Activated T-helper 1 cell treated with anti-CD3 and anti-CD28 coated beads, Interleukin-12 subunit alpha, Interleukin-12 subunit beta, Interleukin-2, Interleukin-4 antibody, amounts not matched to agents 30 ng/mL and 10 ng/mL and 1 ng/mL, durations not matched to agents 14 hours and 24 hours and 36 hours (primary cell): ENCODE measurements at places on chromosomes 7 and 10.

- DNase-seq: no peak
- no peaks in the 10 kb centered on the region for H3K36me3 ChIP-seq
- no peaks in the 10 kb centered on the region for H3K27me3 ChIP-seq
- no peak overlapping the region for H3K4me3 ChIP-seq
Observed at GRCh38 chr10:53898532-53898931, 902.5 kb downstream of the PCDH15 start.

GRCh38 chr10:17984056-17984455 lies 32.3 kb downstream of the SLC39A12 start:
- H3K27ac ChIP-seq: no peak overlapping the region
- DNase-seq: no peak
- H3K36me3 ChIP-seq: no peaks in the 10 kb centered on the region
- no peaks in the 10 kb centered on the region for H3K27me3 ChIP-seq
- no peak overlapping the region for H3K4me3 ChIP-seq

GRCh38 chr7:96833676-96834453 lies 124.2 kb upstream of the SEM1 start:
- H3K27ac ChIP-seq: no peak overlapping the region
- H3K27me3 ChIP-seq: peaks cover 26% of the 10 kb centered on the region
- H3K4me1 ChIP-seq: peaks cover 15% of the 10 kb centered on the region
- no peak for DNase-seq

GRCh38 chr7:83921941-83922607 lies 272.5 kb downstream of the SEMA3A start:
- no peak for DNase-seq
- no peaks in the 10 kb centered on the region for H3K4me1 ChIP-seq
- no peaks in the 10 kb centered on the region for H3K36me3 ChIP-seq
- no peak overlapping the region for H3K4me3 ChIP-seq
- no peak overlapping the region for H3K27ac ChIP-seq
- no peaks in the 10 kb centered on the region for H3K27me3 ChIP-seq

DNA sequence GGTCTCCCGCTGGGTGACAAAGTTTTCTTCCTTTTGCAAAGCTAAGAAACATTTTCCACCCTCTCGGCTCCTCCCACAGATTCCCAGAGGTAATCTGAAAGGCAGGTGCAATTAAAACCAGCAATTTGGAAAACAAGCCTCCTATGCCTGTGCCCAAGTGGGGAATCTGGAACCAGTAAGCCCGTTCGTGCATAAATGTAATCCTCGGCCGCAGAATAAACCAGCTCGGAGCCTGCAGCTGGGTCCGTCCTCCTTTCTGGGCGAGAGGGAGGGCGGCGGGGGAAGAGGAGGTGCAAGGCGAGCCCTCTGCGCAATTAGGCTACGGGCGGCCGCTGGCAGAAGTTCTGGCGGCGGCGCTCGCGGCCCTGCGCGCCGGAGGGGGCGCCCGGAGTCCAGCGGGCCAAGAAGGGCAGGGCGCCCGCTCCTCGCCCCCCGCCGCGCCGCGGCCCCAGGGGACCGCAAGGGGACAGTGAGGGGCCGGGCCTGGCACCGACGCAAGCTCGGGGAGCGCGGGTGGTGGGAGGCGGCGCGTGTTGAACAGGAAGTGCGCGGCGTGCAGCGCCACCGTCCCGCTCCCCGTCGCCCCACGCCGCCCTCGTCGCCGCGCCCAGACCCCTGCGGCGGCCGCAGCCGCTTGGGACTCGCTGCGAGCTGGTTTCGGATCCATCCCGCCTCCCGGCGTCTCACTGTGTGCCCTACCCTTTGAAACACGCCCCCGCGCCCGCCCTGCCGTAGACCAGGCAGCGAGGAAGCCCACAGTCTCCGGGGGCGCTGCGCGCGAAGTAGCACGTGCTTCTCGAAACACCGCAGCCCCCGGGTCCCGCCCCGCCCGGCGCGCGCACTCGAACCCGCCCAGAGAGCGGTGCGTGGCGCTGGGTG lies at the start of gene PRKAG2:
Gene PRKAG2 (minus strand): TSS at position 217 of the 879 bp plus-strand sequence. CDS start 495 bp downstream, outside the sequence.
- peaks cover 37% of the 10 kb centered on the region for H3K27me3 ChIP-seq
- no peaks in the 10 kb centered on the region for H3K36me3 ChIP-seq
- peaks cover 6% of the 10 kb centered on the region for H3K4me1 ChIP-seq

GRCh38 chr10:14391342-14391741 lies 60.6 kb upstream of the FRMD4A start:
- no peak overlapping the region for H3K4me3 ChIP-seq
- H3K36me3 ChIP-seq: no peaks in the 10 kb centered on the region
- no peak overlapping the region for H3K27ac ChIP-seq
- peaks cover 43% of the 10 kb centered on the region for H3K27me3 ChIP-seq
- peaks cover 21% of the 10 kb centered on the region for H3K4me1 ChIP-seq
- DNase-seq: no peak

- H3K27ac ChIP-seq: no peak overlapping the region
- no peaks in the 10 kb centered on the region for H3K36me3 ChIP-seq
- no peak overlapping the region for H3K4me3 ChIP-seq
- H3K27me3 ChIP-seq: peaks cover 10% of the 10 kb centered on the region
Observed at GRCh38 chr7:116439841-116440549, 59.5 kb upstream of the CAV2 start.

DNA sequence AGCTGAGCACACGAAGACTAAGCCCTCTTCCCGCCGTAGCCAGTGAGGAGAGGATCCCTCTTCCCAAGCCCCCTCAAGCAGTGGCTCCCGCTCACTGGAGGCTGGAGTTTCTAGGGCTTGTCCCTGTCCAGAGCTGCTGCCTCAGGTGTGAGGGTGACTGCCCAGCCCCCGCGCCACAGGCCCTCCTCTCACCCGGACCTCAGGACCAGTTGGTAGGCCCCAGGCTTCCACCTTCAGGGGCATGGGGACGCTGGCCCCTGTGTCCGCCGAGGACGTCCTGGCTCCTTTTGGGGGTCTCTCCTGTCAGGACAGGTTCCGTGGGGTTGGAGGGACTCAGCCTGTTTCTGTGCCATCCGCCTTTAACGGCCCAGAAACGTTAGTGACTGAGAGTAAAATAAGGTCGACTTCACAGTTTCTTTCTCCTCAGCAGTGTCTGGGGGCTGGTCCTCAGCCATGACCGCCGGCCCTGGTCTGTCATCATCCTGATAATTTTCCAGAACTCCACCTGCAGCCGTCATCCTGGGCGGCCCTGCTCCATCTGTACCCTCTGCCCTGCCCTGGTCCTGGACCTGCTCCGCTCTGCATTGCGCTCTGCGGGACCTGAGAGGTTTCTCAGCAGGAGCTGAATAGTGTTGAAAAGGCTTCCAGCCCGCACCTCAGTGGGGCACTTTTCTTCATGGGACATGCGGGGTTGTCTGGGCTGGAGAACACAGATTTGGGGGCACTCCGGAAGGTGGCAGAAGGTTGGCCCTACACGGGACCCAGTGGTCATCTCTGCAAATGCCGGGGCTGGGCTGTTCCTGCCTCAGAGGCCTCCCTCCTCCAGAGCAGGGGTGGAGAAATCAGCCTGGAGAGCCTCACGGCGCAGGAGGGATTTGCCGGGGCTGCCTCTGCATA lies 36.0 kb upstream of the FAM20C start:
- no peak overlapping the region for H3K4me3 ChIP-seq
- no peaks in the 10 kb centered on the region for H3K4me1 ChIP-seq
- no peak for DNase-seq
- no peak overlapping the region for H3K27ac ChIP-seq
- H3K27me3 ChIP-seq: peaks cover 1% of the 10 kb centered on the region
- H3K36me3 ChIP-seq: no peaks in the 10 kb centered on the region

DNA sequence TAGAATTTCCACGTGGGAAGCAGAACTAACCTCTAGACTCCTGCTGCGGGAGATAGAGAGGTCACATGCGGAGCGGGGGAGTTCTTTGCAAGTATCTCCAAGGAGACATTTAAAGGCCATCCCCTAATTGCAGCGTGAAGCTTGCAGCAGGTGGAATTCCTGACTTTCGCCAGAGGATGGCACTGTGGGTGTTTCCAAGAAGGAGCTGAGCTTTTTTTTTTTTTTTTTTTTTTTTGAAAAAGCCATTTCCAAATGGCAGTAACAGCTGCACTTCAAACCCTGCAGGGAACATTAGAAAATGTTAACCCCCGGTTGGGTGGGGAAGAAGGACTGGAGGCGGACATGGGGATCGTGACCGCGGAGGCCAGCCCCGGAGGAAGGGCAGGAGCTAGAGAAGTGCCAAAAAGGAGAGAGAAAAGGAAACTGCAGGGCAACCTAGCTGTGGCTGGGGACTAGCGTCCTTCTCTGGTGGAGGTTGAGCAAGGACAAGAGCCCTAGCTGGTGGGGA lies 487.7 kb downstream of the TYW1 start:
- DNase-seq: no peak
- H3K27me3 ChIP-seq: no peaks in the 10 kb centered on the region
- H3K36me3 ChIP-seq: no peaks in the 10 kb centered on the region
- no peak overlapping the region for H3K4me3 ChIP-seq
- no peaks in the 10 kb centered on the region for H3K4me1 ChIP-seq

- no peak overlapping the region for H3K4me3 ChIP-seq
- peaks cover 7% of the 10 kb centered on the region for H3K27me3 ChIP-seq
- DNase-seq: no peak
Observed at GRCh38 chr10:5647507-5648240, 18.7 kb downstream of the ASB13 start.

GRCh38 chr7:151322906-151323305 lies 18.7 kb upstream of the NUB1 start:
- H3K27me3 ChIP-seq: peaks cover 17% of the 10 kb centered on the region
- H3K36me3 ChIP-seq: peaks cover 5% of the 10 kb centered on the region
- no peaks in the 10 kb centered on the region for H3K4me1 ChIP-seq
- H3K4me3 ChIP-seq: no peak overlapping the region

- H3K4me3 ChIP-seq: peak within 1 kb of the TSS; percentile 87
- H3K27me3 ChIP-seq: no peaks in the 10 kb centered on the region
- H3K4me1 ChIP-seq: peaks cover 20% of the 10 kb centered on the region
Observed at GRCh38 chr10:73110345-73110849, at the start of gene NUDT13. Gene NUDT13 (plus strand): TSS chr10:73110455. CDS start chr10:73114366, 3,911 bp downstream.

DNA sequence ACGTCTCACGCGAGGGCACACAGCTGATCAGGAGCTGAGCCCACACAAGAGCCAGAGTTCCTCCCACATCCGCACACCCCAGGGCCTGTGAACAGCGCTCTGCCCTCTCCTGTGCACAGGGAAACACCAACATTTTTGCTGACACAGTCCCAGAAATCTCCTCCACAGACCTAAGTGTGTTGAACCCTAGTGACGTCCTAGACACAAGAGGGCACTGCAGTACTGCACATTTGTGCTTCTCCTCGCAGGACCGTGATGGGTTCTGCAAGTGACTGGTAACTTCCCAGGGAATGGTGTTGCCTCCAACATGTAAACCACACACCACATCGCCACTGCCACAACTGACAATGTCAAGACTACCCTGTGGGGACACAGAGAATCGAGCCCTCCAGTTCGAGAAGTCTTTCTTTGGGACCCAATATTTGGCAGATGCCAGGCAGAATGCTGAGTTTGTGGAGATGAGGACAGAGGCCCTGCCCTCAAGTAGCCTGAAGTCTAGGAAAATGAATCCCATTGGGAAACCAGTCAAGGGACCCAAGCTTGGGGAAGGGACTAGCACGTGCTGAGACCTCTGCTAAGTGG lies 170.3 kb downstream of the PAXIP1 start:
- no peaks in the 10 kb centered on the region for H3K4me1 ChIP-seq
- DNase-seq: no peak
- no peak overlapping the region for H3K27ac ChIP-seq

- DNase-seq: no peak
- H3K4me3 ChIP-seq: no peak overlapping the region
- H3K27ac ChIP-seq: no peak overlapping the region
- no peaks in the 10 kb centered on the region for H3K36me3 ChIP-seq
- no peaks in the 10 kb centered on the region for H3K4me1 ChIP-seq
Observed at GRCh38 chr7:29623973-29624372, 60.3 kb downstream of the PRR15 start.

- no peak overlapping the region for H3K27ac ChIP-seq
- H3K27me3 ChIP-seq: no peaks in the 10 kb centered on the region
- H3K4me1 ChIP-seq: no peaks in the 10 kb centered on the region
Observed at GRCh38 chr10:121079226-121079625, 228.1 kb downstream of the WDR11 start.

GRCh38 chr7:142784716-142785115 lies 13.9 kb downstream of the PRSS2 start:
- no peak for DNase-seq
- H3K27ac ChIP-seq: peak overlapping the region; percentile 95
- H3K36me3 ChIP-seq: peaks cover 24% of the 10 kb centered on the region

GRCh38 chr10:78982726-78983125 lies 86.0 kb upstream of the ZMIZ1 start:
- H3K27me3 ChIP-seq: peaks cover 10% of the 10 kb centered on the region
- H3K36me3 ChIP-seq: no peaks in the 10 kb centered on the region
- H3K27ac ChIP-seq: no peak overlapping the region

DNA sequence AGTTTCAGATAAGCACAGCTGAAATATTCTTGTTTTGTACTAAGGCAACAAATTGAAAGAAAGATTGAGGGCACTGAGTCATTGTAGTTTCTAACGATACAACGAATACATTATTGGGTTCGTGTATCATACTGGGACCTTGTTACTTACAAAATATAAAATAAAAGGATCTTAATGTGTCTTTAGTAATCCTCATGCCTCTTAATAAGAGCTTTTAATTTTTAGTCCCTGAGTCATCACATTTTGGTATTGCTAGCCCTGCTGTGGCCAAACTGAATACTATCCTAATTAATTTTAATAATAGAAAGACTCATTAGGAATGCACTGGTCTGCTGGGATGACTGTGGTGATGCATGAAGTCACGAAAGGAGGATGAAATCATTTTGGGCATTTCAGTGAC lies 309.7 kb downstream of the EXOC4 start:
- H3K4me1 ChIP-seq: no peaks in the 10 kb centered on the region
- H3K4me3 ChIP-seq: no peak overlapping the region
- H3K36me3 ChIP-seq: no peaks in the 10 kb centered on the region
- no peak overlapping the region for H3K27ac ChIP-seq
- H3K27me3 ChIP-seq: no peaks in the 10 kb centered on the region

GRCh38 chr7:105020926-105021325 lies 6.9 kb downstream of the KMT2E start:
- H3K4me3 ChIP-seq: peak overlapping the region; percentile 19
- no peak for DNase-seq
- no peak overlapping the region for H3K27ac ChIP-seq
- H3K36me3 ChIP-seq: peaks cover 25% of the 10 kb centered on the region
- H3K4me1 ChIP-seq: peaks cover 72% of the 10 kb centered on the region

DNA sequence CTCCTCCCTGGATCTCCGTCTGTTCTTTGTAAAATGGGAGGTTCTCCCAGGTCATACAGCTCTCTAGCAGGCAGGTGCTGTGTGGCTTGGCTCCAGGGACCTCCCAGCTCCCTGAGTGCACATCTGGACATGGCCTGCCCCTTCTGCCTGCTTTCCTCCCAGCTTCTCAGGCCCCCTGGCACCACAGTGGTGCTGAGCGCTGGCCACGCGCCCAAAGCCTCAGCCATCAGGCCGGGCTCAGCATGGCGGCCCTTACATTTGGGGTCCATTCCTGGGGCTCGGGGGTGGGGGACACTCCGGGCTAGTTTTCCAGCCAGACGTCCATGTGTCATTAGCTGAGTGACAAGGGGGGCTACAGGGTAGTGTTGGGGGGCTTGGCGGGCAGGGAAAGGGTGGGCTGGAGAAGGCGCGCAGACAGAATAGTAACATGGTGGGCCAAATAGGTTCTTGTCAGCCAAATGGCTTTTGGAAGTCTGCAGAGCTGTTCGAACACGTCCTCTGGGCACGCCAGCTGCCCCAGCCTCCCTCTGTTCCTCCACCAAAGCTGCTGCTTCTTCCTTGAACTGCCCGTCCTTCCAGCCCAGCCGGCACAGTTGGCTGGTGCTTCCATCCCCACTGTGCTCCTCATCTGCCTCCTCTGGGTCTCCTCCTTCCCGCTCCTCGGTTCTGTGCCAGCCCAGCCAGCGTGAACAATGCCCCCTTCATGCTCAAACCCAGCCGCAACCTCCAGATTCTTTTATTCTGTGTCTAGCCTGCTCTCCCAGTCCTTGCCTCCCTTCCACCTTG lies 65.9 kb downstream of the GOLGA7B start:
- peaks cover 2% of the 10 kb centered on the region for H3K27me3 ChIP-seq
- H3K36me3 ChIP-seq: no peaks in the 10 kb centered on the region
- no peak overlapping the region for H3K4me3 ChIP-seq
- H3K27ac ChIP-seq: no peak overlapping the region
